Epithelial cell of esophagus (primary cell): ENCODE measurements at places on chromosomes 7 and 10.

- DNase-seq = no peak
Observed at GRCh38 chr7:47293884-47294555, 287.9 kb downstream of the TNS3 start.

GRCh38 chr7:25385506-25386136 is 157.3 kb upstream of the NPVF start:
- no peak for DNase-seq

- DNase-seq = no peak
Observed at GRCh38 chr10:70669015-70669414, 3.3 kb upstream of the ADAMTS14 start.

- peak; percentile 1 for DNase-seq
Observed at GRCh38 chr10:129853562-129853903, 110.5 kb downstream of the EBF3 start.

DNA sequence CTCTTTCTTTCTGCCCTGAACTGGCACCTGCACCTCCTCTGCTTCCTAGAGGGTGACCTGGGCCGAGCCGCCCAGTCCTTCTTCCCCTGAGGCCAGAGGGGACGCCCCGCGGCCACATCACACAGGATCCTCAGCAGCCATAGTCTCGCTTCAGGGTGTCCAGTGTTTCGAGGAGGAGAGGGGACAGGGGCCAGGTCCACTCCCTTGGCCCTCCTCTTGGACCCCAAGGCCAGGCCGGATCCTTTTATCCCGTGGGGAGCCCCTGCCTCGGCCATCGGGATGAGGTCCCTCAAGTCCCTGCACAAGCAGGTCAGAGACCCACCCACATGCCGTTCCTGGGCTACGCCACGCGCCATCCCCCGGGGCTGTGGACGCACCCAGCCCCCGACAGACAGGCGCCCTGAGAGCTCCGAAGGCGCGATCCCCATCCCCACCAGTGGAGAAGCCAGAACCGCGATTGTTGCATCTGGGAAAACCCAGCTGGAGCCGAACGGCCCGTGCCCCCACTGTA is 3.6 kb downstream of the BHLHA15 start:
- no peak for DNase-seq

DNA sequence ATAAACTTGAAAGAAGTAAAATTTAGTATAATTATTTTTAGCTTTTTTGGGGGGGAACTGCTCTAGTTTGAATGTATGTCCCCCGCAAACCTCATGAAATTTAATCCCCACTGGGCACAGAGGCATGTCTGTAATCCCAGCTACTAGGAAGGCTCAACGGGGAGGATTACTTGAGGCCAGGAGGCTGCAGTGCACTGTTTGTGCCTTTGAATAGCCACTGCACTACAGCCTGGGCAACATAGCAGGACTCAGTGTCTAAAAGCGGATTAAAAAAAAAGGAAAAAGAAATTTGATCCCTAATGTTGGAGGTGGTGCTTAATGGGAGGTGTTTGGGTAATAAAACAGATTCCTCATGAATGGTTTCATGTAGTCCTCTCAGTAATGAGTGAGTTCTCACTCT is 43.1 kb upstream of the PHF14 start:
- no peak for DNase-seq

- no peak for DNase-seq
Observed at GRCh38 chr7:133709036-133709880, 417.9 kb upstream of the LRGUK start.

DNA sequence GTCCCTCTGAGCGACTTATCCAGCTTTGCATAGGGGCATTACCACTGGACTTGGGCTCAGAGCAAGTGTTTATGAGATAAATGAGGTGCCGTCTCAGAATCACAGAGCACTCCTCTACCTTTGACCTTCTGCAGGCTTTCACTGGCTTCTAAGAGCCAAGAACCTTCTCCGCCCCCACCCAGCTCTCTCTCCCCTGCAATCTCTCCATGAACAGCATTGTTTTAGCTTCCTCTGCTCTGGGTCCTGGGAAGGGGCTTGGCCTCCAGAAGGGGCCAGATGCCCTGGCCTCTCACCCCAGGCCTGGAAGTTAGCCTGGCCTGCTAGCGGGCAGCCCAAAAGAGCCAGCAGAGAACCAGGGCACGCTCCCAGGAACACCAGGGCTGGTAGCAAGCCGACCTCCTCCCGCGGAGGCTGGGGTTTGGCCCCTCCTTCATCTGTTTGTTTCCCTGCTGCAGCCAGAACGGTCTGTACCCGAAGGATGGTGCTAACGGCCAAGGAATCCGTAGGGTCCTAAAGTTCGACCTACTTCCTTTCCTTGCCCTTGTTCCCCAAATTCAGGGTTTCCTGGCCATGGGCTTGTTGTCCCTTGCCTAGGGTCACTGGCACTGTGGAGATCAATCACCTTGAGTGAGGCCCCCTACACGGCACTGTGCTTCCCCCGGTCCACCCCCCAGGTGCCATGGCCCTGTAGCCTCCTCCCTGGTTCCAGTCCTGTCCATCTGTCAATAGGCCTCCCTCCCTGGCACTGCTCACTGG is 18.7 kb upstream of the DDIT4 start:
- peak; percentile 66 for DNase-seq

- no peak for DNase-seq
Observed at GRCh38 chr7:17103170-17103569, 195.3 kb upstream of the AHR start.

- DNase-seq = no peak
Observed at GRCh38 chr7:5767066-5767465, 14.4 kb downstream of the RNF216 start.

- DNase-seq = no peak
Observed at GRCh38 chr7:150852371-150852905, at the start of gene AOC1. Gene AOC1 (plus strand): TSS chr7:150852517. CDS start chr7:150856471, 3,954 bp downstream.

GRCh38 chr10:128993911-128994538 is 473.0 kb upstream of the MGMT start:
- DNase-seq = no peak

DNA sequence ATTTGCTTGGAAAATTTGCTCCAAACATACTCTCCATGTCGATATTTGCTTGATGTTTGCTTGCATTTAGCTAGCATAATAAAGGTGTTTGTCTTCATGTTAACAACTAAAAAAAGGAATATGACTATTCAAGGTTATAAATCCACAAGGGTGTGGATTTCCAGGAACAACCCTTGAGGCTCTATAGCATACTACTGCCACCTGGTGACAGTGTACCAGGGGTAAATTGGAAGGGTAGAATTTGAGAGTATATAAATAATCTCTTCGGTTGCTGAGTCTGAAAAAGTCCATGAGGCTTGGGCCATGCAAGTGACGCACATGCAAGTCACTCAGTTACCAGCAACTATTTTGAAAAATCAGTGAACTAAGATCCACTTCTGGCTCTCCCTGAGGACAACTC is 68.4 kb downstream of the SLIT1 start:
- DNase-seq = peak; percentile 51

DNA sequence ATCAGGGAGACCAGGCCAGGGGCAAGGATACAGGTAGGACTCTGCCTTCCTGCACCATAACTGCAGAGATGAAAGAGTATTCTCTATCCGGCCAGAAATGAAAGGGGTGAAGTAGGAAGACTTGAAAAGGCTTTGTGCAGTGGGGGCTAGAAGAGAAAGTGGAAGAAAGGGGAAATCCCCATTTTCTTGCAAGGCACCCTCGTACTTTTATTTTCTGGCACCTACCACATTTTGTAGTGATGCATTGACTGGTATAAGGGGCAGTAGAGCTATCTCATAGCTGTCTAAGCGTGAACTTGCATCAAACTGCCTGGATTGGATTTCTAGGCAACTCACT is 752 bp upstream of the CAMK2G start:
- DNase-seq = no peak

- peak; percentile 56 for DNase-seq
Observed at GRCh38 chr7:111855161-111855841, 293.0 kb upstream of the IMMP2L start.
